ENCODE measurements at places on chromosomes 12 and 14.

DNA sequence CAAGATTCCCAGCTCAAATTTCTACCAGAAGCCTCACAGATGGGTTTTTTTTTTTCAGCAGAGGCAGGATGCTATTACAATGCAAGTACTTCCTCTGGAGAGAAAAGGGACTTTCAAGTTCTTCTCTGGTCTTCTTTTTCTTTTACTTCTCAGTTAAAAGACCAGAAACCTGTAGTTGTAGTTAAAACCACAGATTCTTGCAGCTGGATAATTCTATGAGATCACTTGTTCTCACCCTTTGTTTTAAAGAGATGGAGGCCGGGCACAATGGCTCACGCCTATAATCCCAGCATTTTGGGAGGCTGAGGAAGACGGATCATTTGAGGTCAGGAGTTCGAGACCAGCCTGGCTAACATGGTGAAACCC lies 47.6 kb upstream of the OVCH1 start:
- no peak for DNase-seq

DNA sequence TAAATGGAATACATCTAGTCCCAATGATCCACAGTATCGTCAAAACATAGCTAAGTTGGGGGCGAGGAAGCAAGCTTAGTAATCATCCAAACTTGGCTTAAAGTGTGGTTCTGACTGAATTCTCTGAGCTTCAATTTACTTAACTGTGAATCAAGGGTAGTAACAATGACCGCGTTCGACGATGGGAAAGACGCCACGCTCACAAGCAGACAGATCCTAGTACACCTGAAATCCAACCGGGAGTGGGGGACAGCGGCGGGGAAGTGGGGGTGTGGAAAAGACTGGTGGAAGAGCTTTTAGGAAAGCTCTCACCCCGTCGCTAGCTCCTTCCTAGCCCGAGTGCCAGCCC lies 433 bp downstream of the COX16 start:
- DNase-seq = no peak

DNA sequence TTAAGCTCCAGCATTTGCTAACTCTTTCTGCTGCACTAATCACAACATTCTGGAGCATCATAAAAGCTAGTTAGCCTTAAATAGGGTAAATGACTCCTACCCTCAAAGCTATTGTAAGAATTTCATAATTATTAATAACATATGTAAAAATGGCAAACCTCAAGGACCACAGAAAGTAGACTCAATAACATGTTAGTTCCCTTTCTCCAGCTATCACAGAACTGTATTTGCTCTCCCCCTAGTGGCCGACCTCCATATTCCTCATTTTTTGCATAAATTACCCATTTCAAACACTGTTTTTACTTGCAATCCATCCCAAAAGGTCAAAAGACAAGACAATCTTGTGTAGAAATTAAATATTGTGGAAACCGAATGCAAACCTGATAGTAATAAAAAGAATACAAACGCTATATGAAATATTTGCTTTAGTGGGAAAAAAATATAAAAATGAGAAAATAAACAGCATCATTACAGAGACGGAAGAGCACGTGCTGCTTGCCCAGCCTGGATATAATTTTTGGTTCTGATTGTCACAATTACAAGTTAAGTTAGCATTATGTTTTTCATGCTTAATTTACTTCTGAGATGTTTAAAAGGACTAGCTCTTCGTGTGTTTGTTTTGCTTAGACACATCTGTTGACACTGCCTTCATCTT lies 97.9 kb downstream of the RERGL start:
- DNase-seq = peak; percentile 12

DNA sequence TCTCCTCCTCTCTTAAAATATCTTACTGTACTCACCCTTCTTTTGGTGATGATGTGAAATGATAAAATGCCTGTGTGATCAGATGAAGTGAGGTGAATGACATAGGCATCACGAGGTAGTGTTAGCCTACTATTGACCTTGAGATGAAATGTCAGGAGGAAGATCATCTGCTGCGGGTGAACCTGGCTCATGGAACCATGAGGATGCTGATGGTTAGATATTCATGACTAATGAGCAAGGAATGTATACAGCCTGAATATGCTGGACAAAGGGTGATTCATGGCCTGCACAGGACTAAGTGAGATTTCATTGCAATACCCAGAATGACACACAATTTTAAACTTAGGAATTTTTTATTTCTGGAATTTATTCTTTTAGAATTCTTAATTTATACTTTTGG lies 89.6 kb downstream of the DAAM1 start:
- DNase-seq = no peak

GRCh38 chr12:29980304-29980703 lies 196.6 kb upstream of the TMTC1 start:
- DNase-seq = no peak

GRCh38 chr14:93997082-93997481 lies at the start of gene CCDC197:
CCDC197 (plus strand) TSS chr14:93997301; CDS start chr14:93998132, 831 bp downstream.
- DNase-seq = no peak

GRCh38 chr12:39332661-39333175 lies 110.2 kb downstream of the KIF21A start:
- DNase-seq = no peak

DNA sequence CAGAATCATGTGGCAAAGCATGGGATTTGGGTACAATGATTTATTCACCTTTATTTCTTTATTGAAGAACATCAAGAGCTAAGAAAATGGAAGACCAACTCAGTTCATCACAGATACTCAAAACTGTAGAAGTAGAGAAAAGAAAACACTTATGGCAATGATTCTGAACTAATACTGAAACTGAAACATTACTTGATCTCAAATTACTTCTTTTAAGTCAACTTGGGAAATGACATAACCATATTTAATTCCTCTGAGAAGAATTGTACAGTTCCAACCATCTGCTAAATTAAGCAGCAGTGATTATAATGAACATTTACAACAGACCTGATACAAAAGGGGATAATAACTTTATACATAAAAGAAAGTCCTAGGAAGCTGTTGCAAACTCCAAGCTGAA lies 466.5 kb downstream of the TMTC2 start:
- DNase-seq = no peak

- no peak for DNase-seq
Observed at GRCh38 chr12:51687177-51687576, 96.1 kb downstream of the SCN8A start.

- DNase-seq = no peak
Observed at GRCh38 chr12:57498132-57498502, 10.2 kb downstream of the MARS1 start.

DNA sequence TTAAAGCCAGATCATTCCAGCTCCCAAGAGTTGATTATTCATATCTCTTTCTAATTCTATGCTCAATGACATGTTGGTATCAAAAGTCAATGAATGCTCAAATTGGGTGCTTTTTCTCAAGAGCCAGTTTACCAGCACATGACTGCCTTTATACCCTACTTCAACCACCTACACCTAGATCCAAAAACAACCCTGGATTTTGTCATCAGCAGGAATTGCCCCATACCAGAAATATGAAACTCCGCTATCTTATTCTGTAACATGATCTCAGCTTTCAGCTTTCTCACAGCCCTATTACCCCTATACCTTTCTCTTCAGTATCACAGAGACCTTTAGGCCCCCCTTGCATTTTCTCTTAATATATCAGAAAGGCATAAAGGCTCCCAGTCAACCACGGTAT lies 32.3 kb upstream of the ESR2 start:
- DNase-seq = no peak

GRCh38 chr12:37672655-37673260 lies 643.8 kb upstream of the ALG10B start:
- no peak for DNase-seq

DNA sequence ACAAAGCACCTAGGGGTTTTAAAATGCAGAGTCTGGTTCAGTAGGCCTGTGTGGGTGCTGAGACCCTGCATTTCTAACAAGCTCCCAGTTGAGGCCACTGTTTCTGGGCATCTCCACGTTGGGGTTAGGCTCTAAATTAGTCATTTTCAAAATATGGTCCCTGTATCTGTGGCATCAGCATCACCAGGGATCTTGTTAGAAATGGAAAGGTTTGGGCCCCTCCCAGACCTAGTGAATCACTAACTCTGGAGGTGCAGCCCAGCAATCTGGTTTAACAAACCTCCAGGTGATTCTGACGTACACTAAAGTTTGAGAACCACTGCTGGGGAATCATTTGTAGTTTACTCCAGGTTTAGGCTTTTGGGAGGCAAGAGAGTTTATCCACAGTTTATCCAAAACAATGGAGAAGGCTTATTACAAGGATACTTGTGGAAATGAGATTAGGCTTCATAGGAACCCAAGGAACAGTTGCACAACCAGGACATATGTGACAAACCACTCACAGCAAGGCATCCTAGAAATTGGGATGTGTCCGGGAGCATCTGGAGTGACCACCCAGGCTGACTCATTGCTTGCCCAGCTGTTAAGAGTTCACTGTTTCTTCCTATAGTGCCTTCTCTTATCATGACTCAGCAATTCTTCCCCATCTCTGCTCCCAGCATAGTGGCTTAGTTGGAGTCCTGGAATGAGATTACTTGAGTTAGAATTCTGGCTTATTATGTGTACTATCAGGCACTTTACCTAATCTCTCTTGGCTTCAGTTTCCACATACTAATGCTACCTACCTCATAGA lies 71.6 kb upstream of the STXBP6 start:
- DNase-seq = no peak

GRCh38 chr12:13749389-13749788 lies 232.0 kb downstream of the GRIN2B start:
- no peak for DNase-seq

- no peak for DNase-seq
Observed at GRCh38 chr14:74695406-74695805, 17.5 kb downstream of the AREL1 start.
